Fibroblast of skin of left quadriceps (primary cell): ENCODE measurements at places on chromosomes 6 and 20.

GRCh38 chr20:33910529-33911327 lies 83.0 kb upstream of the RALY start:
- no peak for DNase-seq

DNA sequence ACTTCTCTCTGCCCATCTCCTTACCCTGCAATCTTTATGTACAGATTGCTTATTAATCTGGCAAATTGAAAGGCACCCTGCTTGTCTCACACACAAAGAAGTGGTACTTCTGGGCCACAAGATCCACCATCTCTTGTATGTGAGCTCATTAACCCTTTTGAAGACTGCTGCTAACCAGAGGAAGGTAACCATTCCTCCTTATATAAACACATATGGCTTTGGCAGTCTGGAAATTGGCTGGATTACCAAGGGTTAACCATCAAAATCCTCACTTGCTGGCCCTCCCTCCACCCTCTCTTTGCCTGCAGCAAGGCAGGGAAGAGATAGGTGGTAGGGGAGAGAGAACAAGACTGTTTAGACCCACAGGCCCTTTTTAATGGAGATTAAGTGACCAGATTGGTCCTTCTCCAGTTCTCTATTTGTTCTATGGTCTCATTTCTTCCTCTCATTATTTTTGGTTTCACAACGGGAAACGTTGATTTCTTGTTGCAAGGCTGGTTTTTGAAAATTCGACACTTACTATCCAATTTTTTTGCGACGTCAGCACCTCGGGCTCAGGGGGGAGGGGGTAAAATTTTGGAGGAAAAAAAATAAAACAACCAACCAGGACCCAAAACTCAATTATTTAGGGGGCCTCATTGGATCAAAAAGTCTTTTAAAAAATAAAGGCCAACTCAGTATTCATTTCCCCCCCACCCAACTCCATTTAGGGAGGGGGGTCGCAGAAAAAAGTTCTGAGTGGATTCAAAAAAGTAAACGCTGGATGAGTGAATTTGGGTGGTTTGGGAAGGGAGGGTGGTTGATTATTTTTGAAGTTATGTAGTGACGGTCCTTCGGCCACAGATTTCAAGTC lies 859 bp downstream of the PPP1R10 start:
- DNase-seq, result no peak

- no peak for DNase-seq
These were observed 262.6 kb downstream of the NKAIN2 start for GRCh38 chr6:124066269-124066668.

DNA sequence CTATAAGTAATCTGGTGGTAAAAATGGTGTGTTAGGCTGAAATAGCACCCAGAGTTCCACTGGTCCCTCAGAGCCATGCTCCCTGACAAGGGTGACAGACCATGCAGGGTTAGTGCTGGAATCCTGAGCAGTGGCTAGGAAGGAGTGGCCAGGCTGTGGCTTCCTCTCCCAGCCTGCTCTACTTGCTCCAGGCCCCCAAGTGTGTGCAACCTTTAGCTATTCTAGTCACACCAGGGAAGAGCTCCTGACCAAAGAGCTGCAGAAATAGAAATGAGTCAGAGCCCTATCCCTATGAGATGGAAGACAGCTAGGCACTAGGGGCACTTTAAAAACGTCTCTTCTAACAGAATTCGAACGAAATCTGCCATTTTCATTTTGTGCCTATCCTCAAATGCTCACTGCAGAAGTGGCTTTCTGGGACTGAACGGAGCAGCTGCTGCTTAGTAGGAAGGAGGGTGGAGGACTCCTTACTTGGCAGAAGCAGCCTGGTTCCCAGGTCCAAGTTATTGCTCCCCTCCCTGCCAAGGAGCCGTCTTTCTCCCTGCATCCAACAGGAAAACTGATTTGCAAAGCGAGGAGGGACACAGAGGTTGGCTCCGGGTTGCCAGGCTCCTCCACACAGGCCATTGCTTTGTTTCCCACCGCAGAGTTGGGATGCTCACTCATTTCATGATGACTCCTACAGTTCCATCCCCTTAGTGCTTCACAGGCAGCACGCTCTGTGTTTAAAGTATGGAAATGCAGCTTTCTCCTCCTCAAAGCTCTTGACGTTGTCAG lies 754.5 kb downstream of the C6orf118 start:
- no peak for DNase-seq

DNA sequence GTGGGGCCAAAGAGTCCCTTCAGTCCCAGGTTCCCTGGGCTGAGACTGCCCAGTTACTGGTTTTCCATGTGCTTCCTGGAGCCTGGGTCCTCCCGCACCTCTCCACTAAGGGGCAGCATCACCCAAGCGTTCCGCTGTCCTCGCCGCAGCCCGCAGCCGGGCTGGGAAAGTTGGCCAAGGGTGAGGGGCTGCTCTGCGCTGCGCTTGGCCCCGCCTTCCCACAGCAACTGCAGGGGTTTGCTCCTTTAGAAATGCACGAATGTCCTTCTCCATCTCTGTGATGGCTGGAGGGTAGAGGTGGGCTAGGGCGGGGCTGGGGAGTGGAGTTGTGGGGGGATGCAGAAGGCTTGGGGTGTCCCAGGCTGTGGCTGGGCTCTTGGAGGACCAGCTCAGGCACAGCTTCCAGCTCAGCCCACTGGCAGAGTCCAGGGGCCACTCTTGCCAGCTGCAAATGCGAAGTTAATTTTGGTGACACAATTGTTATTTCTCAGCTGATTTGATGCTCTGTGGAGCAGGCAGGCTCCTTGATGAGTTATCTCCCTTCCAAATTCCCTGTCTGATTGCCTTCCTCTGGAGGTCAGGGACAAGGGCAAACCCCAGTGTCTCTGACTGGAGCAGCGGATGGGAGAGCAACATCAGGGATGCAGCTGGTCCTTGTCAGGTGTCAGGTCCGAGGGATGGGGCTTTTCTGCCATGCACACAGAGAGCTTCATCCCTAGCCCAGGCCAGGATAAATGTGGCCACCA lies 63.2 kb downstream of the NOL4L start:
- DNase-seq, result no peak

DNA sequence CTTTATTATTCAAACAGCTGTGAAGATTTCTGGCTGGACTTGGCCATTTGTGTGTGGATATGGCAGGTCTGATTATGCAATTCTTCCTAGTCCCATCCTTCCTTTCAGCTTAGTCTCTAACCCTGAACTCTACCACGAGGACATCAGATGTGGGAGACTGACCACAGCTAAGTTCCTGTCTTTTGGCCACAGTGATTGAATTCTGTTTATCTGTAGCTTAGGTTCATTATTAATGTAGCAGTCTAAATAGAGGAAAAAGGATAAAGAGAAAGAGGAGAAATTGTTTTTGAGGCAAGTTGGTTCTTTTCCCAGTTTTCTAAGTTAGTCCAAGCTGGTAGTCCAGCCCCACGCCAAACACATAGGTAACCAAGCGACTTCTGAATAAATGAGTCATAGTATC lies 598.9 kb downstream of the RFPL4B start:
- DNase-seq, result no peak

DNA sequence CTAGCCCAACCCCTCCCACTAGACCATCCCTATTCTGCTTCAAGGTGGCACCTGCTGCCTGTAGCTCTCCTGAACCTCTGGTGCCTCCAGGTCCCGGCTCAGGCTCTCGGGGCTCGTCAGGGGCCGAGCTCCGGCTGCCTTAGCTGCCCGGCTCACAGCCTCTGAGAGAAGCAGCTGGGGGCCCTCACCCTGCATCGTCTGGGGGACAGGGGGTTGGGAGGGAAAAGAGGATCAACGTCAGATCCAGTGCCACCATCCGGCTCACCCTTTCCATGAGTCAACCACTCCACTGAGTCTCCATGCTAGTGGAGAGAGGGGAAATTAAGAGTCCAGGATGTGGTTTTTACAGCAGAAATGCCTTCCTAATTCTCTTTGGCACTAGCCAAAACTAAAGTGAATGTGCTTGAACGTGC lies 13.0 kb downstream of the BAG6 start:
- DNase-seq, result no peak

DNA sequence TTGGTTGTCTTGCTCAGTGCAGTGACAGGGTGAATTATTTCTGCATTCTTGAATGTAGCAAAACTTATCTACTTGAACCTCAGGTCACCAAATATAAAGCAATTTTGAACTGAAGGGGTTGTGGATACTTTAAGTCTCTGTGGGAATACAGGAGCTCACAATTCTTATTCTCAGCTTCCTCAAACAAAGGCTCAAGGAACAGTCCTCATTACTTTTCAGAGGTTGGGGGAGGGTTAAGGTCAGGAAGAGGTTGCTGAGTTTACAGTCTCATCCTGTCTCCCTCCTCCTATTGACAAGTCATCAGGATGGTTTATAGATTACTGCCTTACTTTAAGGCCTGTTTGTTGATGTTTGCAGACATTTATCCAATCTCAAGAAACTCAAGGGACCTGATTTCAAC lies 143.6 kb upstream of the SPACA1 start:
- no peak for DNase-seq

DNA sequence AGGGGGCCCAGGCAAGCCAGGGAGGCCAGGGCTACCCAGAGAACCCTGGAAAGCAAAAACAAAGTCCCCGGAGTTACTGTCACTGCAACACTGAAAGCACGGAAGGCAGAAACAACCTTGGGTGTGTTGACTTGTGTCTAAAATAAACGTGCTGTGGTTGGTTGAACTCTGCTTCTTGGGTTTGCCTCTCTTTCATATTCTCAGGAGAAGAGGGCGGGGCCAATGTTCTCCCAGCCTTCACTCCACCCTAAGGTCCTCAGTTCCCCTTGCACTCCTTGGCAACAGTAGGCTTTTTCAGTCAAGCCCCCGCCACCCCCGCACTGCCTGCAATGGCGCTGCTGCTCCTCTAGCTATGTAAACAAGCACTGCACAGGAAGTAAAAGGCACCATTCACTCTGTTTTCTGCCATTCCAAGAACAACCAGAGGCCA lies 60.9 kb downstream of the COL9A1 start:
- no peak for DNase-seq

GRCh38 chr20:2658414-2659354 lies 5.3 kb downstream of the IDH3B start:
- DNase-seq, result no peak

- DNase-seq, result peak; percentile 34
These were observed at the start of gene ECHDC1 for GRCh38 chr6:127342946-127343808. Gene ECHDC1, minus strand, starts transcription at chr6:127343609. Its CDS starts 12,581 bp downstream, at chr6:127331028.

GRCh38 chr6:154736618-154737259 lies 3.5 kb downstream of the SCAF8 start:
- DNase-seq, result no peak

GRCh38 chr6:31490115-31490873 lies 7.7 kb upstream of the MICB start:
- DNase-seq, result no peak

GRCh38 chr6:24719125-24719971 lies at the start of gene C6orf62:
Gene C6orf62, minus strand, starts transcription at chr6:24719154. Its CDS starts 486 bp downstream, at chr6:24718668.
- DNase-seq, result no peak

GRCh38 chr20:15248618-15249395 lies 911.4 kb upstream of the FLRT3 start:
- no peak for DNase-seq

DNA sequence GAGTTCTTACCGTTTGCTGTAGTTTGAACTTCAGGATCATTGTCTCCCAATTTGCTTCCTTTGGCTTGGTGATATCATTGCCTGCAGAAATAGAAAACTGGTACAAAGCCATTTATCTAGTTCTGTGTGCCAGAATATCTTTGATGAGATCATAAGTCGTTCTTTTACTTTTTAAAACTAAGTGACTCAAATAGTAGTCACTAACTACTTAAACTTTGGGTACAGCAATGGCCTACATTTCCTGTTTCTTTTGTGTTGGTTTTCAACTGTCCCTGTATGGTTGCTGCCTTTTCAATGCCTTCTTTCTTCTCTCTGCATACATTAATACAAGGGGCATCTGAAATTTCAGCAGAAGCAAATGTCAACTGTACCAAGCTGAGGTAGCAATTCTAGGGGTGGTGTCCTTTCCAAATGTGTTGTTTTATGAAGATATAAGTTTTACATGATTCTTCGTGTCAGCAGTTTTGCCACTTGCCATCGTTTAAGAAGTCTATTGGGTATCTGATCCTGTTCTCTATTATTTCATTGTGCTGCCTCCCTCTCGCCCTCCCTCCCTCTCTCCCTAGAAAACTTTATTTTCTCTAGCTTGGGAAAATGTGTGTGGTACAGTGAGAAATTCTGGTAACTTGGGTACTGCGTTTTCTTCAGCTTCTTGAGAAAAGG lies 238.5 kb downstream of the FARS2 start:
- no peak for DNase-seq

DNA sequence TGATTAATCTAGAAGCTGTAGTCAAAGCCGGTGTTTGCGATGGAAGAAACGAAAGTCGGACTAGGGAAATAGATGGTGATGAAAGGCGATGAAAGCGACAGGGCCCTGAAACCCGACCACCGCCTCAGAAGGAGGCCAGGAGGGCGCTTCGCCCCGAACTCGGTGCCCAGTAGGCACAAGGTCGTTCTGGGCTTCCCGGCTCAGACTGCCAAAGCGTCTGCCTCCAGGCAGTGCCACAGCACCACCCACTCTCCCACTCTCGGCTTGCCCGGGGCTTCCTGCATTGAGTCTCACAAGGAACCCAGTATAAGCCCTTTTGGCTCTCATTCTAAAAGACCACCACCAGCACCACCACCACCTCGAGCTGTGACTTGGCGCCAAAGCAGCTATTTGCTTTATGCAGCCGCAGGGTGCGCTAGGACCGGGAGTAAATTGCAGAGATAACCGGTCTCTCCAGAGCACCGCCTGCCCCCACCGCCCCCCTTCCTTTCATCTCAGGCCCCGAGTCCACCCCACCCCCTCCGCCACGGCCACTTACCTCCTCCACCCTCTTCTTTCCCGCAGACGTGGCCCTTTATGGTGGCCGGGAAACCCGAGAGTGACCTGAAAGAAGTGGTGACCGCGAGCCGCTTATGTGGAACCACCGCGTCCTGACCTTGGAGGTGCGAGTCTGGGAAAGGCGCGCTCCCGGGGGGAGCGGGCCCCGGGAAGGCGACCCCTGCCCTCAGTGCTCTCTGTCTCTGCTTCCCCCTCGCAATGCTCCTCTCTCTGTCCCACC lies 2.4 kb downstream of the TCF21 start:
- no peak for DNase-seq

DNA sequence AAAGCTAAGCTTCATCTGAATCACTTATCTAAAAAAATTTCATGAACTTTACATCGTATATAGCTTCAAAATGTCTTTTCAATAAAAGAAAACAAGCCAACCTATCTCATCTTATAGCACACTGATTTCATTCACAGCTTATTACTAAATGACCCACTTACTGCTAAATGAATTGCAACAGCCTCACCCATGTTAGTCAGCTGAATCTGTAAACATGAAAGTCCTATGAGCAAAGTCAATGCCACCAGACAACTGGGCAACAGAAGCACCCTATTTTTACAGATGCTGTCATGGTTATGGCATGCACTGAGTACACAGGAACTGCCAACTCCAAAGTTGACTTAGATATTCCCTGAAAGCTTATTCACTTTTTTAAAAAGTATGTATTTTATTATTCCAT lies 41.2 kb upstream of the DST start:
- peak; percentile 17 for DNase-seq
